ENCODE measurements at places on chromosomes 3 and 15.

- no peak for DNase-seq
Measured at GRCh38 chr3:30661098-30661873, 54.9 kb downstream of the TGFBR2 start.

DNA sequence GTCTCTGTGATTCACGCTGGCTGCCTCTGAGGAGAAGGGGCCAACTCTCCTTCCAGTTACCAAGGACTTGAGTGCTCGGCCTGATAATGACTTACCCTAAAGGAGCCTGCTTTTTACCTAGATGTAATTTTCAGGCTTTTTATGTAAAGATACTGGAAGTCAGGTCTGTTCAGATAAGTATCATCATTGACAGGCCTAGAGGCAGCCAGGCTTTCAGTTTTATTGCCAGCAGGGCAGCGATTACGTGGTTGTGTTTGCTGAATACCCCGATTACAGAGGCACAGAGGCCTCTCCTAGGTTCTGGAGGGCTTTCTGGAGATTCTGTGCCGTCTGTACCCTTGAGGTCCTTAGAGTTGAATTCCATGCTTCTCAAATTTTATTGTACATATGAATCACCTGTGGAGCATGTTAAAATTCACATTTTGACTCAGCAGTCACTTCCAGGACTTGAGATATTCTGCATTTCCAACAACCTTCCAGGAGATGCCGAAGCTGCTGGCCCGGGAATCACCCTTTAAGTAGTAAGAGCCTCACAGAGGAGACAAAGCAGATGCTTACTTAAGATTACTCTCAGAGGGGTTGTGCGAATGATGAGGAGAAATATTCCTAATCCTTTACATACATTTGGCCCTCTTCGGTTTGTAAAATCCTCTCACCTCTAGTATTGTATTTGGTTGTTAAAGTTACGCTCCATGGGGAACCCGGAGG lies 160.1 kb upstream of the BHLHE40 start:
- DNase-seq = no peak

GRCh38 chr3:13219077-13219901 lies 146.1 kb upstream of the IQSEC1 start:
- no peak for DNase-seq

DNA sequence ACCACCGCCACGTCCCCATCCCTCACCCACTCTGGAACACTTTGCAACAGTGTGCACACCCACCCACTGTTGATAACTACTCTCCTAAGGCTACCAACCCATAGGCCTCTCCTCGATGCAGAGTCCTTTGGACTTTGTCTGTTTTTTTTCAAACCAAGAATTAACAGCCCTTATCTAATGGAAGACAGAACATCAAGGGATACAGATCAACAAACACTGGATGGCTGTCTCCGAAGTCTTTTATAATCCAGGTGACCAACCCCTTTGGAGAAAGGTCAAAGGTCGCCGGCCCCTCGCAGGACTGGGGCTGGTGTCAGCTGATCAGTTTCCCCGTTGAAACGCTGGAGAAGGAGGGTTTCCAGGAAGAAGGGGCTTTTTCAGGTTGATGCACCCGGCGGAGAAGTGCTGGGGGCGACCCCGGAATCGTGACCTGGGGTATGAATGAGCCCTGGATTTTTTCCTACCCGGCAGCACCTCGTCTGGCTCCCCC lies 532 bp downstream of the B4GALT4 start:
- peak; percentile 19 for DNase-seq

- no peak for DNase-seq
Measured at GRCh38 chr3:104411757-104412156, 955.0 kb upstream of the ALCAM start.

- DNase-seq = no peak
Measured at GRCh38 chr3:52395503-52395865, 49.4 kb downstream of the SEMA3G start.

DNA sequence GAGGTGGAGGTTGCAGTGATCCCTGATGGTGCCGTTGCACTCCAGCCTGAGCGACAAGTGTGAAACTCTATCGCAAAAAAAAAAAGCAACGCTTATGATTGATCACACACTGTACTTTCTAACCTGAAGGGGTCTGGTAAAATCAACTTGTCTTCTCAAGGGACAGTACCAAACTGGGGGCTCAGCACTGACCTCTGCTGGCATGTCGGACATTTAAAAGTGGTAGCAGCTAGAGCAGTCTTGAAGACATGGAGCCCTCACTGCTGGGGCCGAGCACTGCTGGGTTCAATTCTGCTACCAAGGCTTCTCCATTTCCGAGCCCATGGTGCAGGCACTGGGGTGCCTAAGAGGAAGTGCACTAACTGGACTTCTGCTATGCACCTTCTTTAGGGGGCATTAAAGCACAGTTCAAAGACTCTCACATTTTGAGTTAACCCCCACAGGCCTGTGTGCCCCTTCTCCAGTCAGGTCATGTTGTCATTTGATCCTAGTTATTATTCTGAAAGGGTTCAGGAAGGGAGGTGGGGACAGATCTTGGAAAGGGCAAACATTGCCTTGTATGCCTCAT lies 26.4 kb upstream of the LAMP3 start:
- no peak for DNase-seq

DNA sequence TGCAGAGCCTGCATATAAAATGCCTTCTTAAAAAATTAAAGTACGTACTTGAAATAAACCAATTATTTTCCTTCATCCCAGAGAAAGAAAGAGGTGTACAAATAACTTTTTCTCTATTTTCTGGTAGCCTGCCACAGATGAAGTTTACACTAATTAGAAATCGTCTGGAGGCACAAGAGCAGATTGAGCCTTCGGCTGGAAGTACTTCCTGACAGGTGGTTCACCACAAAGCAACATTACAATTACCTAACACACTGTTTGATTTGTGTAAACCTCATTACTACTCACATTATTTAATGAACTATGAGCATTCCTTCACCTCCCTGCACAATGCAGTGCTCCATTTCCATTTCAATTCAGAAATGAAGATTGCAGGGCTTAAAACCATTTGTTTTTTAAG lies 856.1 kb downstream of the SI start:
- DNase-seq = no peak

- DNase-seq = no peak
Measured at GRCh38 chr3:103977417-103977816, 1389.3 kb upstream of the ALCAM start.

GRCh38 chr3:48400824-48401433 lies 28.9 kb downstream of the FBXW12 start:
- DNase-seq = no peak

- DNase-seq = no peak
Measured at GRCh38 chr3:123442125-123442524, 6.8 kb downstream of the ADCY5 start.

DNA sequence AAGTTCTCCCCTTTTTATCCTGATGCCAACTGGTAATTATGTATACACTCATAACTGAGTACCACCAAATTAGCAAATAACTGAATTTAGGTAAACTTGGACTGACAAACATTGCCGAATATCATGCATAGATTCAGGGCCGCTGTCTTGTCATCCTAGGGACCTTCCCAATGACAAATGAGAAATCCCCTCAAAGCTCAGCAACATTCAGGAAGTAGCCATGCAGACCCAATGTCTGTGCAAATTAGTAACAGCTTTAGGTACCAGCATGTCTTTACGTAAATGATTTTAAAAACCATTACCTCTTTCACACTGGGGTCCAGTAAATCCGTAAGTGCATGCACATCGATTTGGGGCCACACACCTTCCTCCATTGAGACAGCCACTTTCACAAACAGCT lies 49.5 kb downstream of the FBN1 start:
- DNase-seq = no peak

GRCh38 chr3:71172951-71173350 lies 410.6 kb downstream of the FOXP1 start:
- no peak for DNase-seq

DNA sequence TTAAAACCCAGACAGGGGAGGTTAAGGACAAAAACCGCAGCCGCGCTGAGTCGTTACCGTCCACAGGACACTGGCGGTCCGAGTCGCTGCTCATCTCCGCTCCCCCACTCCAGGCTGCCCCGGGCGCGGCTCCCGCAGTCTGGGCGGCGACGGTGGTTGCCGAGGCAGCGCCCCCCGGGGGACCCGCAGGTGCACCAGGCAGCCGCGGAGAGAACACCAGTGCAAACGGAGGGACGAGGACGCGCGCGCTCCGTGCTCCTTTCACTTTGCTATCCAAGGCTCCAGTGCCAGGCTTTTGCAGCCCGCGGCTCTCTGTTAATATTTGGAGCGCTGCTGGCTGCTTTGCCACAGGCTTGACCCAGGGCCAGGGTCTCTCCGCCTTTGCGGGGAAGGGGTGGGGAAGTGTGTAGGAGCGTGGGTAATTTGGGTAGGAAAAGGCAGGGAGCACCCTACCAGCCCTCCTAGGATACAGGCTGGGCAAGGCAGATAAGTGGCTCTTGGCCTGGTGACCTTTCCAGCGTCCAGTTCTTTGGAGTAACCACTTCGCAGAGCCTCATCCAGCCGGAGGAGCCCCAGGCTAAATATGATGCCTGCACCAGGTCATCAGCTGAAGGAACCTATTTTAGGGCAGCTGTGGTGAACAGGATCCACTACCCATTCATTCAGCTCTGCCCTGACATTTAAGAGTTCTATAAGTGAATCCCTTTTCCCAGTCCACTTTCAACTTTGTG lies at the start of gene GADL1:
TSS of gene GADL1 (minus strand) at position 141 of the 731 bp plus-strand sequence. CDS start at position 94, 47 bp downstream.
- peak; percentile 38 for DNase-seq

- no peak for DNase-seq
Measured at GRCh38 chr3:184604039-184604601, 42.5 kb downstream of the EPHB3 start.

GRCh38 chr3:87798567-87798947 lies 260.2 kb downstream of the CGGBP1 start:
- DNase-seq = no peak

DNA sequence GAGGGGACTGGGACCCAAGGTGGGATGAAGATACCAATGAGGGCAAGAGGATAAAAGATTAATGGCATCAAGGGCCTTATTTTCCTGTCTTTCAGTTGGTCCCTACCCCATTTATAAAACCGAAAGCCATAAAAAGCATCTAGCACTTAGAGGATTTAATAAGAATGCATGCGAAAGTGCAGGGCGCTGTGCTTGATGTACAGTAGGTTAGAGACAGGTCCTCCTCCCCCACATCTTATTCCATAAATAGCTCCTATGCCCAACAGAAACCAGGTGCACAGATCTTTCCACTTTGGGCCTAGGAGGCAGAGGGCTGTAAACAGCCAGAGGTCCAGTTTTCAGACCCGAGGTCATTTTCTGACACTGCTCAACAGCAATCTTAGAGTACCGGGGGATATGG lies 1.2 kb downstream of the LPCAT4 start:
- no peak for DNase-seq
